ENCODE measurements at places on chromosomes 4 and X.
A peak's percentile ranks its signal among the peaks of the same experiment; 100 is the strongest.

DNA sequence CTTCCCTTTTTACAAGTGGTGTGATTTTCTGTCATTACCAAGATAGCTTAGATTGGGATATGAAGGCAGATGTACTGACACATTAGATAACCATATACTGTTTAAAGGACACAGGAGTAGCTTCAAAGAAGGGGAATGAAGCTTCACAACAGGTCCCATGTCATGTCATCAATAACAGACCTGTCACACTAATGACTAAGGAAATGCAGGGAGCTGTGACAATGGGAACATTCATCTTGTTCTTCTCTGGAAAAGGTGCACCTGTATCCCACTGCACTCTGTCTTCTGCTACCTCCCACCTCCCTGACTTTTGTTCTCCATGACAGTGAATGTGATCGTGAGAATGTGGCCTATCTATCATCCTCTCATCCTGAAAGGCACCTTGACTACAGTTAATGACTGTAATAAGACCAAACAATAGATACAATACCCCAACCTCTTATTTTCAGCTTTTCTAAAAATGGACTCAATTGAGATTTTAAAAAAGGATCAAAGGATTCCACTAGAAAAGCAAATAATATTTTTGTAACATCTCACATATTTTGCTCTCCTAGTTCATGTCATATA lies 472.5 kb downstream of the STPG2 start:
- no peak for DNase-seq

DNA sequence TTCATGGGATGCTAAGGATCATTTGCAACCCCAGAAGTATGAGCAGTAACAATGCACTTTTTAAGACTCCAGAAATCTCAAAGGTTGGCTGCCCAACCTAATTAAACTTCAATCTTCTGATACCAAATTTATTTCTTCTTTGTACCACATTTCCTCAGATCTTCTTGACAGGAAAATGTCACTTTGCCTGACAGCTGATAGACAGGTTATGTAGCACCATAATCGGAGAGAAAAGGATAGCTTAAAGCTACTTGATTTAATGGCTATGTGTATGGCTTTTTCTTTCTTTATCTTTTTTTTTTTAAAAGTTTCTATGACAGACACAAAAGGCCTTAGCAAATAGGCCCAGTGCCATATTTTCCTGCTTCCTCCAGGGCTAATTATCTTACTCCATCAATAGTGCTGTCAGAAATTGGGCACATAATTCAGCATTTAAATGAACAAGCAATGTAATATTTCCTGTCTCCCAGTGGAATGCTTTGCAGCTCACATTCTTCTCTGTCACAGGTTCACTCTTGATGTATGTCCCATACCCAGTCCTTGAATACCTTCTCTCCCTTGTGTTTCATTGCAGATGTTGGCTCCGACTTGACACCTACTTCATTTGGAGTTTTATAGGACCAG lies 795.7 kb downstream of the ADGRL3 start:
- no peak for DNase-seq

GRCh38 chr4:68349279-68349648 lies 626 bp downstream of the YTHDC1 start:
- no peak for DNase-seq

GRCh38 chrX:12673487-12673886 lies 117.7 kb upstream of the PRPS2 start:
- DNase-seq = no peak

- no peak for DNase-seq
Measured at GRCh38 chr4:140626661-140627376, 58.1 kb upstream of the UCP1 start.

- DNase-seq = no peak
Measured at GRCh38 chr4:180106122-180106521, 2137.1 kb upstream of the TENM3 start.

DNA sequence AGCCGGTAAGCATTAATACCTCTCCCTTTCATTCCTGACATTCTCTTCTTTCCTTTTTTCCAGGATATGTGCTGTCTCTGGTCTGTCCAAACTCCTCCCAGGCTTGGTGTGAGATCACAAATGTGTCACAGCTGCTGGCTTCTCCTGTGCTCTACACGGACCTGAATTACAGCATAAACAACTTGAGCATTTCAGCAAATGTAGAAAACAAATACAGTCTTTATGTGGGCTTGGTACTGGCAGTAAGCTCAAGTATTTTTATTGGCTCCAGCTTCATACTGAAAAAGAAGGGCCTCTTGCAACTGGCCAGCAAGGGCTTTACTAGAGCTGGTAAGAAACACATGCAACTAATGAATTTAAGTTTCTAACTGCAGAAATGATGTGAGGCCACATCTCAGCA lies 8.4 kb downstream of the NIPAL1 start:
- DNase-seq = no peak

DNA sequence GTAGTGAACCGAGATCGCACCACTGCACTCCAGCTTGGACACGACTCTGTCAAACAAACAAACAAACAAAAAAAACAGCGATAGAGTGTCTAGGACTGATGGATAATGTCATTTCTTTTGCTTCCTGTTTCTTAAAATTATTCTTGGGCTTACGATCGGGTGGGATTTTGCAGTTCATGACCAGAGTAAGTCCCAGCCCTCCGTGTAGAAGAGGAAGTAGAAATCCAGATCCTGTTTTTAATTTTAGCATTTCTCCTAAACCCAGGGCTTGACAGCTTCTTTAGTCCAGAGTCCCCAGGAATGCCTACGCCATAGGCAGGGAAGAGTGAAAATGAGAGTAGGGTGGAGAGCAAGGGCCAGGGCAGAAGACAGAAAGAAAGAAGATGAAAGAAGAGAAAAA lies 94.3 kb downstream of the HPRT1 start:
- DNase-seq = no peak

DNA sequence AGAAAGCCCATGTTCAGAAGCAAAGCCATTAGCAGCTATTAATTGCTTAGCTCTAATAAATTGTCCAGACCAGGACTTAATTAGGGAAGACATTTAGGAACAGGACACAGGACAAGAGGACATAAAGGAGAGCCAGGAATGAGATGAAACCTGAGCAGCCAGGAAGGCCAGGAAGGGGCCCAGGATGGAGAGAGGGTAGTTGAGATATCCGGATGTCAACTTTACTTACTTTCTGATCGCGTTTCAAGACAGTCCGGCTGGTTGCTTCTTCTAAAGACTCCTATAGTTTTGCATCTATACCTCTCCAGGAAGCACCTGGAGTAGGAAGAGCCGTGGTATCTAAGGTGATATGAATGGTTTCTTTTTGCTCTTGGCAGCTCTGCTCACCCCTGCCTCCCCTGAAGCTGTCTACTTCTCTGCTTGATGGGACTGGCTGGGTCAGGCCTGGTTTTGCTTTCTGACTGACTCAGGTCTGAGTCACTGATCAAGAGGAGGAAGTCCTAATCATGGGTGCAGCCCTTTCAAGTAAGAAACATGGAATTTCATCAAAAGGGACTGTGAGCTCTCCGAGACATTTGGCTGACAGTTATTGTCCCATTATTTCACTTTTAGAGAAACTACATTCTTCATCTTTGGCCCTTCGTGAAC lies 733.3 kb downstream of the RPA4 start:
- DNase-seq = peak; percentile 22

- no peak for DNase-seq
Measured at GRCh38 chrX:12363216-12363615, 224.9 kb downstream of the FRMPD4 start.

GRCh38 chrX:80354966-80355465 lies 65.2 kb upstream of the TENT5D start:
- DNase-seq = no peak
